ENCODE measurements at places on chromosomes 4 and X.

DNA sequence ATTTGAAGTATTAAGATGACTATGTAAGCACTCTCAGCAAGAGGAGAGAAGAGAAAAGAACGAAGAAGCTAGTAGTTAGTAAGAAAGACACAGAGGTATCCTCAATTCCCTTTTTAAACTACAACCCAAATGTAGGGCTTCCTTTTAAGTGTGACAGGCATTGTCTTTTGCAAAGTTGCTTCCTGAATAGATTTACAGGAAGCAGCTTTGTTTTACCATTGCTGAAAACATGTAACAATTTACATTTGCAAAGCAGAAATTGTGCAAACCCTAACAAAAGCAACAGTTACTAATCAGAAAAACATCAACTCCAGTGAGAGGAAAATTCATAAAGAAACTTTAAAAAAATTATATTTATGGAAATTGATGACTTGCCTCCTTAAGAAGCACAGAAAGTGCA lies 96.4 kb downstream of the FAM13A start:
- DNase-seq, result no peak

- no peak for DNase-seq
These were observed 92.7 kb upstream of the NDST3 start for GRCh38 chr4:117941611-117942010.

DNA sequence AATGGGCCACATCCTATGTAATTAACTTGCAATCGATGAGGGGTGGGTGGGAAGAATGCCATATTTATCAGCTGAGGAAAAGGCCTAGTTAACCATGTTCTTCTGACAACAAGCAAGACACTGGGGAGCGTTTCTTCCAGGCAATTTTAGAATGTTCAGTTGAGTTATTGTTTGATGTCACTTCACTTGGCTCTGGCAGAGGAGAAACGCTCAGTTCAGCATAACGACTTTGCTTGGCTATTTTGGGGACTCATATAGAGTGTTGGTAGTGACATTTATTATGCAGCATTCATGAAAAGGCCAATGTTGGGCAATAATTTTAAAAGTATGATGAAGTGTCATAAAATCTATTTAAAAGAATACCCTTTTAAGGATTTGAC lies 648 bp downstream of the SYNPO2 start:
- DNase-seq, result no peak

GRCh38 chrX:41308884-41309647 lies 24.9 kb upstream of the DDX3X start:
- DNase-seq, result no peak

DNA sequence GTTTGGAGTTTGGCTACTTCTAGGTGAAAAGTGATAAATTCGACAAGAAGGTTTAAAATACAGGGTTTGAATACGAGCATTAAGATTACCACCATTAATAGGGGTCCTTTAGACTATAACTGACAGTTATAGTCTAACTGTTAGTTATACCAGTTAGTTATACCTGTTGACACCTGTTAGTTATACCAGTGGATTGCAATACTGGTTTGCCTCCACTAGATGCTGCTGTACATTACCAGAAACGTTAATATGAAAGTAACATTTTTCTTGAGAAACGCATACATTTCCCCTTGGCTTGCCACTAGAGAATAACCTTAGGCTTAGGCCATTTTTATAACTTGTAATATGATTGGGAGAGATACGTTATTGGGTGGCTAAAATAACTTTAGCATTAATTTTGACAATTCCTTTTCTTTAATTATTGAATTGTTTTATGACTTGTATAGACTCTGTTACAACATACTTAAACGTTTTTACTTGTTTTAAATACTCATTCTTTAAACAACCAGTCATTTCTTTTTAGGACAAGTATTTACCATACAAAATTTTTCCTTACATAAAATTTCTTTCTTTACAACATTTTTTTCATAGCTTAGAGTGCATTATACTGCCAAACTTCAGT lies 911.2 kb downstream of the FSTL5 start:
- no peak for DNase-seq

GRCh38 chrX:130285069-130285620 lies 16.4 kb upstream of the ZNF280C start:
- no peak for DNase-seq

- DNase-seq, result no peak
These were observed 217.1 kb downstream of the ZNF674 start for GRCh38 chrX:46328133-46328532.

- no peak for DNase-seq
These were observed 206.5 kb upstream of the STS start for GRCh38 chrX:6941041-6941440.

DNA sequence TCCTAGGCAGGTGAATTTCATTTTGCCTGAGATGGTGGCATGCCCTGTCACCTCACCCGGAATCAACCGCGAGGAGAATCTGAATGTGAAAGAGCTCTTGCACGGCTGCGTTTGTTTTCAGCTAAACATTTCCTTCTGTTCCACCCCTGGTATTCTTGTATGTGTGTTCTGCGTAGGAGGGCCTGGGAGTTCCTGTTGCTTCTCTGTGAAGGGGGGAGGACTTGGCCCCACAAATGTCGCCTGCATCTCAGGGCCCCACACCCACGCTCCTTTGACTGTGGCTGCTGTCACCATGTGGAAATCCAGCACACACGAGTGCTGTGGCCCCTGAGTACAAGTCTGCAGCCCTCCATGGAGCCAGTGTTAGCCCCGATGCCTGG lies 45.8 kb upstream of the CLCN4 start:
- peak; percentile 51 for DNase-seq

DNA sequence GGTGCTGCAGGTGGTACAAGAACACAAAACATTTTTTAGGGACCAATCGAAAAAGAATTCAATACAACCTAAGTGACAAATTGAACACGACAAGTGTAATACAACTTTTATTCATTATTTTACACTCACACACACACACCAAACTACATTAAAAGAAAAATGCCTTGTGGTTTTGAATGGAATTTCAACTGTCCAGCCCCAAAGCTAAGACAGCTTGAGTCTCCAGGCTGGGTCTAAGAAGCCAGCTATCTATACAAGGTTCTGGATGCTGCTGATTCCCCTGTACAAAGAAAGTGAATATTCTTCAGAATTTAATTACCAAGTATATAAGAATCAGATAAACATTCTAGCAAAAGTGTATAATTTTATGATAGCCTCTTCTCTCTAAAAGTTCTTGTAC lies 118.2 kb downstream of the PPP3CA start:
- DNase-seq, result no peak

DNA sequence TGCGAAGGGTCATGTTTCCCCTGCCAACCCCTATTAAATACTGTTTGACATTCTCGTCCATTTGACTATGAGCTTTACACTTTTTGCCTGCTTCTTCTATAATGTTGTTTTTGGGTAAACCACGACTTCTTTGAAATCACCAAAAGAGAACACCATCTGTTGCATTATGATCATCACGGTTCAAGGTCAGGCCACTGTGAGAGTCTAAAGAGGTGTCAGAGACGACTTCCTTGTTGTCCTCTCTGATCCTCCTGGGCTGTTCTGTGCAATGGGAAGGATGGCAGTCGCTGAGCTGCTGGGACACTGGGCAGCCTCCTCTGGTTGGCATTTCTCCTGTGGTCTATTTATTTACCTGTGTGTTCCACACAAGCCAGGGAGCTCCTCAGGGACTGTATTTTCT lies 137.5 kb downstream of the RASL11B start:
- no peak for DNase-seq

GRCh38 chr4:74931376-74931775 lies 1.5 kb upstream of the PARM1 start:
- DNase-seq, result no peak

DNA sequence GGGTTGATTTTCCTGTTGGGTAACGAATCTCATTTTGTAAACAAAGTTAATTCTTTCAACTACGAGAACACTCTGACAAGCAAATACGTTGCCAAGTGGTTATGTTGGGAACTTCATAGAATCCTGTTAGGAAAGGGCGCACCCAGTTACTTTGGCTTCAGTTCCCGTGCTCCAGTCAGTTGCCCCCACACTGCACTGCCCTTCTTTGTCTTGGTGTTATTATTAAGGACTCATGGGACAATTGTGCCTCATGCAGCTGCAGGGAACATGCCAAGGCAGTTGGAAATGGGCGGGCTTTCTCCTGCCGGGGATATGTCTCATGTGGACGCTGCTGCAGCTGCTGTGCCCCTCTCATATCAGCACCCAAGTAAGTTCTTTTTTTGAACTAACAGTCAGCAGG lies 28.9 kb downstream of the OFD1 start:
- DNase-seq, result no peak

DNA sequence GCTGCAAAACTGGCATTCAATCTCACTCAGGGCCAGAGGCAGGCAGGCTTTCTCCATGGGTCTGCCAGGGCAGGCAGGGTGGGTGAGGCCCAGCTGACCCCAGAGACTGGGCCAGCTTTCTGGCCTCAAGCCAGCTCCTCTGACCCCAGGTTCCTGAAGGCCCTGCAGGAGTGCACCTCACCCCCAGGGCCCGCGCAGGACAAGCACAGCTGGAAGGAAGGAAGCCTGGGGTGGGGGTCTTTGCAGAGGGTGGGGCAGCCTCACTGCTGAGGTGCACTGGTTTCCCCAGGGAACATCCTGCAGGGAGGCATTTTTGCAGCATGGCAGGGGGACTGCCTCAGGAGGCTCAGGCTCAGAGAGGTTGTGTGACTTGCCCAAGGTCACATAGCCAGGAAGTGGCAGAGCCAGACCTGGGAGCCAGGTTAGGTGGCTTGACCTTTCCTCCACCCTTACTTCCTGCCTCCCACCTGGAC lies 31.5 kb upstream of the AFAP1 start:
- DNase-seq, result no peak

DNA sequence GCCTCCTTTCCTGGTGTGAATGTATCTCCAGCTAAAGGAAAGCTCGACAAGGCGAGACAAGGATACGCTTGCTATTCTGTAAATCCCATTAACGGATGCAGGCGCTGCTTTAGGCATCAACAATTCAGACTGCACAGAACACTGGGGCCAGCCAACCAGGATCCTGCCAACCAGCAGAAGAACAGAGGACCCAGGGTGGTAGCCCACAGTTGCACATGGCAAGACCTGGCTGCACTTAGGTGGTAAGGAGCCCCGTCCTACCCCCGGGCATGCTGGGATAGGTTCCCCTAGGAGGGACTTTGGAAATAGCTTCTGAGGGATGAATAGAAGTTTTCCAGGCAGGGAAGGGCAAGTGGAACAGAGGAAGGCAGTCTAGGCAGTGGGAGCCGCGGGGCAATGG lies 20.7 kb downstream of the PSAPL1 start:
- DNase-seq, result no peak

- DNase-seq, result no peak
These were observed 38.5 kb downstream of the TMEM156 start for GRCh38 chr4:38993683-38994082.

GRCh38 chr4:142701017-142701416 lies 145.1 kb downstream of the INPP4B start:
- DNase-seq, result no peak

- DNase-seq, result peak; percentile 2
These were observed 29.5 kb downstream of the DMP1 start for GRCh38 chr4:87679449-87680169.

GRCh38 chr4:76905521-76905920 lies 7.6 kb upstream of the SOWAHB start:
- DNase-seq, result no peak

GRCh38 chr4:175422331-175422730 lies 389.7 kb downstream of the GPM6A start:
- no peak for DNase-seq

- DNase-seq, result no peak
These were observed 3.3 kb upstream of the SH3RF1 start for GRCh38 chr4:169274033-169274432.

DNA sequence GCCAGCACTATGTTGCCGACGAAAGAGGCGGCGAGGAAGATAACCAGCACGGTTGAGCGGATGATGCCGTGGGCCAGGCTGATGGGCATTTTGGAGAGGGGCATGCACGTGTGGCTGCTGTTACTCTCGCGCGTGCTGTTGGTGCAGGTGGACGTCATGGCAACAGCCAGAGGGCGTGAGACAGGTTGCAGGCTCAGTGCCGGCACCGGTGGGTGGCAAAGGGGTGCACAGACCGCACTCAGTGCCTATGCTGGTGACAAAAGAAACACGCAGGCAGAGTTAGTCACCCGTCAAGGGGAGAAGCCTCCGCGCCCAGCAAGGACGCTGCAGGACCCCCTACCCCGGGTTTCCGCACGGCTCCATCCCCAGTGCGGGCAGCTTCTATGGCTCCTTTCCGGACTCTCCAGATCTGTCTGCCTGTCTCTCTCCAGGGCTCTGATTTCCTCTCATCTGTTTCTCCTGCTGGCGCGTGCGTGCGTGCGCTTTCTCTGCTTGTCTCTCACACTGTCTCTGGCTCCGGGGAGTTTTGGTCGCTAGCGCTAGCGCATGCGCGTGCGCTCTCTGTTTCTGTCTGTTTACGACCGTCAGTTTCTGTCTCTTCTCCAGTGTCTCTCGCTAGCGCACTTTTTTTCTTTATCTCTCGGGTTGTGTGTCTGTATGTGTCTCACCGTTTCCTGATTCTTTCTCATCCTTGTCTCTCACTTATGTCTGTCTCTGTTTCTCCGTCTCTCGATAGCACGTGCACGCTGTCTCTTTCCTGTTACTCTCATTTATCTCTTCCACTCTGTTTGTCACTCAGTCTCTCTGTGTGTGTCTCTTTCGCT lies 2.1 kb downstream of the GPR101 start:
- no peak for DNase-seq

GRCh38 chr4:112284662-112285411 lies 867 bp downstream of the TIFA start:
- DNase-seq, result no peak

DNA sequence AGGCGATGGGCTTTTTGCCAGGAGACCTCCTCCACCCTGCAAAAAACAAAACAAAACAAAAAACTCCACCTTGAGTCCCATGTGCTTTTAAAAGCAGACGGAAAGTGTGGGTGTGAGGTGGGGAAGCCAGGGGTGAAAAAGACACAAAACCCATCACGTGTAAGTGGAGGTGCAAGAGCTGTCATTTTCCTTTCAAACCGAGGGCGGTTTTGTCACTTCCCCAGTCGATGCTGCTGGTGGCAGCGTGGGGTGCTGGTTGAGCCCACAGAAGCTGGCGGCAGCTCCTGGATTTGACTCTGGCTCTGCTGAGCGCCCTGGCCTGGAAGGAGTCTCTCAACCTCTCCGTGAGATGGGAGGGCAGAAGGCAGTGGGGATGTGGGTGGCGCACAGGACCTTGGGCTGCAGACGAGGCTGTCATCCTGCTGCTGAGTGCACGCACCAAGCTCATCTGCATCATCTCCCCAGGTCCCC lies 110.0 kb downstream of the PSAPL1 start:
- DNase-seq, result no peak

- no peak for DNase-seq
These were observed 66.3 kb downstream of the SRPX start for GRCh38 chrX:38154340-38154739.

- no peak for DNase-seq
These were observed 34.7 kb downstream of the RTL3 start for GRCh38 chrX:78624426-78624825.

DNA sequence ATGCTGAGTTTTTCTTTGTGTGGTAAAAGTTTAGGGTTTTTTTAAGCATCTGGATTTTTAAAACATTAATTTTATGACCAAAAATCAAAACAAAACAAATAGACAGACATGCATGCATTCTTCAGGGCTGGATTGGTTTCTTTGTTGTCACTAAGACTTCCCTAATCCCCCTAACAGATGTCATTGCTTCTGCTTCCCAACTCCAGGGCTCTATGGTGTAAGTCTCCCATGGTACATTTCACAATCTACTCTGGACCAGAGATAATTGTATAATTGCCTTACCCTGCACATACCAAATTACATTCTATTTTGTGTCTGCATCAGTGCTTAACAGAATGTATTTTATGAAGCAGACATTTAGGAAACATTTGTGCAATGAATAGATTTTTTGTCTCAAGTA lies 529.1 kb upstream of the SMIM31 start:
- DNase-seq, result no peak

GRCh38 chrX:34559325-34559724 lies 97.8 kb downstream of the TMEM47 start:
- no peak for DNase-seq

- no peak for DNase-seq
These were observed 172.0 kb downstream of the FBXO8 start for GRCh38 chr4:174111422-174111821.
